ENCODE measurements at places on chromosomes 3 and 15. TPM values are rescaled to one million over a fixed set of nuclear protein-coding genes. Genes with fewer than 3 reads are reported as not detected.
A peak's percentile ranks its signal among the peaks of the same experiment; 100 is the strongest.

TTC21A gene
- total RNA-seq: 3.5 TPM

CLEC3B gene
- total RNA-seq: 21.9 TPM

ISY1 gene
- 8.5 TPM for total RNA-seq

DNA sequence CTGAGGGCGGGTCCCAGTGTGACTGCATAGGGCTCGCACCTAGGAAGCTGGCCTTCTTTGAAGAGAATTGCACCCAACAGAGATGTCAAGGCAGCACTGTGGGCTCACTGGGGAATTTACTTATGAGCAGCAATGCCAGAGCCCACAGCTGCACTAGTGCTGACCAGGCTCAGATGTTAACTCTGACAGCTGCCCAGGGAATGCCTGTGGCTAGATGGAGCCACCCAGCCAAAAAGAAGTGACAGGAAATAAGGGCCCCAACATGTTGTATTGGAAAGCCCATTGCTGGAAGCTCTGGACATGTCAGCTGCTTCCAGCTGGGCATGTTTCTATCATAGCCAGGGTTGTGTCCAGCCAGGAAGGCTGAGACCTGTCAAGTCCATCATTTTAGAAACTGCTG, 90.9 kb upstream of the ZNF280D start:
- no peaks in the 10 kb centered on the region for H3K4me1 ChIP-seq
- no peaks in the 10 kb centered on the region for H3K27me3 ChIP-seq
- no peak for DNase-seq
- no peak overlapping the region for H3K4me3 ChIP-seq
- H3K27ac ChIP-seq: no peak overlapping the region
- no peaks in the 10 kb centered on the region for H3K36me3 ChIP-seq

ATP13A3 gene
- 142 TPM for total RNA-seq

DNA sequence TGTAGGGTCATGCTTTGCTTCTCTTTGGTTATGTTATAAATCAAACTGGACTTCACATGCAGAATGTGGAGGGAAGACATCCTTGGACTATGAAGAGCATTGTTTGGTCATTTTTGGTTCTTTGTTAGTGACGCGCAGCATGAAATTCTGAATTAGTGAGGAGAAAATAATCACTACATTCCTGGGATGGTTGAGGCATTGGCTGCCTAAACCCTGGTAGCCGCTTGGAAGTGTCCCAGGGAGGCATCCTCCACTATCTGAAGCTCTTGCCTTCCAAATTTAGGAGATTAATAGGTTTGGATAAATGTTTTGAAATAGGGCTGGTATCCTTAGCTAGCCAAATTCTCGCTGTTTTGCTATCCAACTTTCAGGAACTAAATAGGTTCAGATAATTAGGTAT, 96.2 kb downstream of the CLSTN2 start:
- no peak overlapping the region for H3K4me3 ChIP-seq
- no peak for DNase-seq
- H3K27ac ChIP-seq: no peak overlapping the region
- H3K27me3 ChIP-seq: no peaks in the 10 kb centered on the region

GRCh38 chr15:29062179-29062591, 176.4 kb downstream of the APBA2 start:
- no peak for DNase-seq
- H3K27me3 ChIP-seq: no peaks in the 10 kb centered on the region
- H3K27ac ChIP-seq: no peak overlapping the region
- H3K4me1 ChIP-seq: no peaks in the 10 kb centered on the region

DNA sequence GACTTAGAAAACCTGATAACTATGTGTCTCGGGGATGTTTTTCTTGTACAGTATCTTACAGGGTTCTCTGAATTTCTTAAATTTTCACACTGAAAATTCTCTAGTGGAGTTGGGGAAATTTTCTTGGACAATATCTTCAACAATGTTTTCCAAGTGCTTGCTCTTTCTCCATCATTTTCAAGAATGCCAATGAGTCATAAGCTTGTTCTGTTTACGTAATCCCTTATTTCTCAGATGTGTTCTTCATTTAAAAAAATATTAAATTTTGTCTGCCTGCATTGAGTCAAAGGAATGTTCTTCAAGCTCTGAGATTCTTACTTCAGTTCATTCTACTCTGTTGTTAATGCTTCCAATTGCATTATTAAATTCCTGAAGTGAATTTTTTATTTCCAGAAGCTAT, 21.9 kb upstream of the PLSCR2 start:
- no peaks in the 10 kb centered on the region for H3K27me3 ChIP-seq
- no peak overlapping the region for H3K27ac ChIP-seq
- H3K4me3 ChIP-seq: no peak overlapping the region
- no peak for DNase-seq
- no peaks in the 10 kb centered on the region for H3K4me1 ChIP-seq

- no peak overlapping the region for H3K27ac ChIP-seq
- no peaks in the 10 kb centered on the region for H3K36me3 ChIP-seq
- H3K27me3 ChIP-seq: no peaks in the 10 kb centered on the region
- no peak for DNase-seq
These were observed 134.4 kb upstream of the MITF start for GRCh38 chr3:69604735-69605450.

RTP3 gene
- total RNA-seq: 20.8 TPM

ATP13A5 gene
- not detected for total RNA-seq

CLASP2 gene
- total RNA-seq: 18.4 TPM

DUOX2 gene
- total RNA-seq: 0.25 TPM

TPM1 gene
- total RNA-seq: 110 TPM

GP5 gene
- total RNA-seq: 0.07 TPM

C2CD4B gene
- total RNA-seq: 1.3 TPM

NLGN1 gene
- total RNA-seq: not detected

GRCh38 chr15:31263751-31264558, 62.7 kb upstream of the KLF13 start:
- peak overlapping the region; percentile 94 for H3K27ac ChIP-seq
- H3K4me3 ChIP-seq: no peak overlapping the region
- no peaks in the 10 kb centered on the region for H3K27me3 ChIP-seq
- DNase-seq: peak; percentile 88

DNA sequence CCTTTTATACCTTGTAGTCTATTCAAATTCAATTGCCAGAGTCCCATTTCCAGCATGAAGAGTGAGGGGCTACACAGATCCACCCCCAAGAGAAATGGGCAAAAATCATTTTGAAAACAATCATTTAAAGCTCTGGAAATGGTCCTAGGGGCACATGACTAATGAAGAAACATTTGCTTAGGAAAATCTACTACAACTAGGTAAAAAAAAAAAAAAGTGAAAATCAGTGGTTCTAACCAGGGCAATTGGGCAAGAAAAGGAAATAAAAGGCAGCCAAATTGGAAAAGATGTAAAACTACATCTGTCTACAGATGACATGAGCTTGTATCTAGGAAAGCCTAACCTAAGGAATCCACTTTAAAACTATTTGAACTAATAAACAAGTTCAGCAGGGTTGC, 9.4 kb downstream of the IMPG2 start:
- H3K27ac ChIP-seq: no peak overlapping the region
- H3K36me3 ChIP-seq: no peaks in the 10 kb centered on the region
- DNase-seq: no peak
- H3K4me1 ChIP-seq: no peaks in the 10 kb centered on the region
- H3K4me3 ChIP-seq: no peak overlapping the region

DNA sequence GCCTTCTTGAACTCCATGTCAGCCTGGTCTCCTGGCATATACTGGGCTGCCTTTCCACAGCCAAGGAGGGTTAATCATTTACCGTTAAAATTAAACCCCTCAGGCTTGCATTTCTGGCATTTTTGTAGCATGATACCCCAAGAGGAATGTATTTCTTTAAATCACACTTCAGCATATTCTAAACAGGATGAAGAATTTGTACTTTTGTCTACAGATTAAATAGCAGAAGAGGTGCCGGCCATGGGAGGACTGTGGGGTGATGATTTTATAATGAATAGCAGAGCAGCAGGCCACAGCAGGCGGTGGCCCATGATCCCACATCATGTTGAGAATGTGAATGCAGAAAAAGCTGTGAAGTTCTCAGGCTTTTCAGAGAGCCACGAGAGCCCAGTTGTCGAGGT, 90.2 kb downstream of the ARNT2 start:
- no peak overlapping the region for H3K27ac ChIP-seq
- H3K4me1 ChIP-seq: no peaks in the 10 kb centered on the region
- DNase-seq: no peak
- no peak overlapping the region for H3K4me3 ChIP-seq
- no peaks in the 10 kb centered on the region for H3K36me3 ChIP-seq

CPLX3 gene
- total RNA-seq: not detected

GRCh38 chr3:185983495-185984141, 45.8 kb upstream of the TRA2B start:
- no peaks in the 10 kb centered on the region for H3K36me3 ChIP-seq
- no peaks in the 10 kb centered on the region for H3K27me3 ChIP-seq
- DNase-seq: peak; percentile 50

GRCh38 chr15:73722425-73722824, 30.7 kb downstream of the INSYN1 start:
- no peaks in the 10 kb centered on the region for H3K36me3 ChIP-seq
- H3K4me3 ChIP-seq: no peak overlapping the region
- no peaks in the 10 kb centered on the region for H3K4me1 ChIP-seq
- no peak overlapping the region for H3K27ac ChIP-seq
- DNase-seq: no peak
- no peaks in the 10 kb centered on the region for H3K27me3 ChIP-seq

PAQR5 gene
- 1.2 TPM for total RNA-seq

PAQR9 gene
- total RNA-seq: 15.5 TPM

DNA sequence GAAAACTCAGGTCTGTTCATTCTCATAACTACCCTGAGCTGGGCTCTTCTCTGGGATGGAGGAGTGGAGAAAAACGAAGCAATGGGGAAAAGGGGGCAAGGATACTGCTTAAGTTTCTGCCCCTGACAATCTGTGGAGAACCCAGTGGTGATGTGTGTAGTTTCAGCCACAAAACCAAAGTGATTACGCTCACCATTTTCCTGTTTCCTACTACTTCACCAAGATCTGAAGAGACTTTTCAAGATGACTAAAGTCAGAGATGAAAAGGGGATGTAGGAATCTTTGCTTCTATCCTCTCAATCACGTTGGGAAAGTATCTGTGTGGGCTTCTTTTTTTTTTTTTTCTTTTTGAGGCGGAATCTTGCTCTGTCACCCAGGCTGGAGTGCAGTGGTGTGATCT, 8.3 kb upstream of the UBE2E1 start:
- H3K4me3 ChIP-seq: no peak overlapping the region
- H3K27ac ChIP-seq: no peak overlapping the region
- DNase-seq: no peak
- no peaks in the 10 kb centered on the region for H3K27me3 ChIP-seq
- H3K36me3 ChIP-seq: no peaks in the 10 kb centered on the region
- no peaks in the 10 kb centered on the region for H3K4me1 ChIP-seq

GRCh38 chr3:14522129-14522691, 17.9 kb downstream of the GRIP2 start:
- no peaks in the 10 kb centered on the region for H3K27me3 ChIP-seq
- no peaks in the 10 kb centered on the region for H3K4me1 ChIP-seq
- H3K4me3 ChIP-seq: no peak overlapping the region
- DNase-seq: no peak
- H3K27ac ChIP-seq: no peak overlapping the region

DNA sequence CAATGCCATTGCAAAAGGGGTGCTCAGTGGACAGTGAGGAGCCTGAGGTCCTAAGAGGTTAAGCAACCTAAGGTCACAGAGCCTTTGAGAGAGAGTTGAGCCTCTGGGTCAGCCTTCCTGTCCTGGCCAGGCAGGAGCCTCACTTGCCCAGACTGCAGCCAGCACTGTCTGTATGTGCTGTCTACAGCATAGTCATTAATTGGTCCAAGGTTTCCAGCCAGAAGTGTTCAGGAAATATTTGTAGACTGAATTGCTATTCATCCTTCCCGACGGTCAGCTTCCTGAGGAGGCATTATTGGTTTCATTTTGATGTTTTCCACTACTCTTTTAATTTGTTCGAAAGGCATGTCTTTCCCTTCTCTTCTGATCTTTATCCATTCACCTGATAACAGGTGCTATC, 8.1 kb downstream of the SEC13 start:
- no peak overlapping the region for H3K4me3 ChIP-seq
- H3K27me3 ChIP-seq: no peaks in the 10 kb centered on the region
- no peak overlapping the region for H3K27ac ChIP-seq
- DNase-seq: no peak
- peaks cover 13% of the 10 kb centered on the region for H3K4me1 ChIP-seq
- H3K36me3 ChIP-seq: peaks cover 59% of the 10 kb centered on the region

- H3K27me3 ChIP-seq: no peaks in the 10 kb centered on the region
- no peaks in the 10 kb centered on the region for H3K4me1 ChIP-seq
- H3K27ac ChIP-seq: no peak overlapping the region
- H3K4me3 ChIP-seq: no peak overlapping the region
These were observed 15.0 kb upstream of the TRPM1 start for GRCh38 chr15:31116423-31117030.

GRCh38 chr15:94638183-94638582, 406.8 kb downstream of the MCTP2 start:
- H3K36me3 ChIP-seq: no peaks in the 10 kb centered on the region
- H3K4me1 ChIP-seq: no peaks in the 10 kb centered on the region
- H3K4me3 ChIP-seq: no peak overlapping the region
- H3K27ac ChIP-seq: no peak overlapping the region

DNA sequence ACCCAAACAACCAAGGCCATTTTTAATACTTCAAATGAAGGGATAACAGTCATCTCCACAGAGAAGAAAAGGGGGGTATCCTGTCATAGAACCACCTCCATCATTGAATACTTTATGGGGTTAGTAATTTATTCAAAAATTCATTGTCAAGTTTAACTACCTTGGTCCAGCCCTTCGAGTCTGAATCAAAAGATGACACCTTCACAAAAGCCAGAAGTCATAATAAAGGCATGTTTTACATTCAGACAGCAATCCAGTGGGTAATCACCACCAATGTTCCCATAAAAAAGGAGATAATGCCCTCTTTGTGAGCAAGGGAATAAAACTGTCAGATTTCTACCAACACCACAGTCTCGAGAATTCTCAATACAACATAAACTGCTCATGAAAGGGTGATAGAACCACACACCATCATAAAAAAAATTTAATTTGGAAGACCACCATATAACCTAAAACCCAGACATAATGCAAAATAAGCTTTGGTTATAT, 145.6 kb upstream of the ZBTB20 start:
- no peak overlapping the region for H3K4me3 ChIP-seq
- no peaks in the 10 kb centered on the region for H3K4me1 ChIP-seq
- H3K27ac ChIP-seq: no peak overlapping the region
- H3K27me3 ChIP-seq: no peaks in the 10 kb centered on the region
- no peak for DNase-seq

Measured in right lobe of liver (tissue), 6 donors.